Fibroblast of the conjunctiva (primary cell): ENCODE measurements at places on chromosomes 13 and 19.
A peak's percentile ranks its signal among the peaks of the same experiment; 100 is the strongest.

GRCh38 chr13:36362914-36363313, 16.7 kb upstream of the SPART start:
- DNase-seq = no peak

GRCh38 chr13:36553491-36553890, 120.3 kb upstream of the SERTM1 start:
- DNase-seq = no peak

GRCh38 chr13:63629591-63629990, 2213.9 kb upstream of the PCDH20 start:
- no peak for DNase-seq

GRCh38 chr13:34430294-34430693, 511.8 kb upstream of the NBEA start:
- DNase-seq = no peak

DNA sequence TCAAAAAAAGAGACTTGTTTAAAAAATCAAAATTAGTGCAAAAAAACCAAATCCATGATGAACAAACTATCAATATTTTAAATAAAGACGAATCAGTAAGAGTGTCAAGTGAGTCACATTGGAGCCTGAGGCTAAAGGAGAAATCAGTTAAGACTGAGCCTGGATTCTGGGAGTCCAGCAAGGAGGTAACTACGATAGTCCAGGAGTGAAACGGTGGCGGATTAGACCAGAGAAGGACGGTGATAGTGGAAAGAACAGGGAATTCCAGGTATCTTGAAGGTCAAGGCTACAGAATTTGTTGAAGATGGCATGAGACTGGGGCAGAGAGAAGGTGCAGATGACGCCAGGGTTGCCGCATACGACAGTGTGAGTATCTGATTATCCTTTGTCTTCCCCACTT, 7.0 kb upstream of the NPAS1 start:
- no peak for DNase-seq

GRCh38 chr19:41189425-41190065, 3.5 kb upstream of the CYP2S1 start:
- DNase-seq = no peak

- no peak for DNase-seq
Measured at GRCh38 chr19:30824809-30825208, 452.6 kb downstream of the ZNF536 start.

- no peak for DNase-seq
Measured at GRCh38 chr13:101916775-101917474, 464.4 kb downstream of the ITGBL1 start.

GRCh38 chr13:40626561-40626960, 39.9 kb downstream of the FOXO1 start:
- DNase-seq = no peak

- no peak for DNase-seq
Measured at GRCh38 chr13:62653371-62653770, 1237.7 kb upstream of the PCDH20 start.

DNA sequence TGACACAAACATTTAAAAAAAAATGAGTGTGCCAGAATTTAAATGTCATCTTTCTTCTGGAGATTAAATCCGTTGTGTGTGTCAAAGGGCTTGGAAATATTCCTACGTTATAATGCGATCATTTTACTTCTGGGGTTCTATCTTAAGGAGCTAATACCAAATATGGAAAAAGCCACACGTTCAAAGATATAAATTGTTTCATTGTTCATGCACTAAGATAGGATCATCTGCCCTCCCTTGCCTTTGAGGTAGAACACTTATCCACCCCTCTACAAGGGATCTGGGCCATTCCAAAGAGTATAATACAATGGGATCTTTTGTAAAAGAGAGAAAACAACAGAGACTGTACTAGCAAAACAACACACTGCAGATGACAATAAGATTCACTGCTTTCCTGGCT, 64.9 kb downstream of the ANKRD10 start:
- DNase-seq = no peak

GRCh38 chr13:89865164-89866064, 1482.1 kb upstream of the MIR17HG start:
- no peak for DNase-seq

GRCh38 chr19:9165261-9165660, 13.5 kb upstream of the OR7D2 start:
- DNase-seq = no peak

- DNase-seq = no peak
Measured at GRCh38 chr19:51810223-51810622, 15.3 kb downstream of the FPR3 start.

- no peak for DNase-seq
Measured at GRCh38 chr13:83980331-83980730, 98.1 kb upstream of the SLITRK1 start.

GRCh38 chr19:29533578-29534544, 8.1 kb downstream of the VSTM2B start:
- DNase-seq = no peak

- peak; percentile 78 for DNase-seq
Measured at GRCh38 chr19:16382775-16383543, 58.3 kb downstream of the KLF2 start.

GRCh38 chr19:47430041-47430802, 10.9 kb upstream of the MEIS3 start:
- DNase-seq = no peak

GRCh38 chr13:19185086-19185864, 3.7 kb upstream of the TUBA3C start:
- DNase-seq = no peak

GRCh38 chr13:42110410-42111155, 62.1 kb downstream of the DGKH start:
- peak; percentile 68 for DNase-seq

GRCh38 chr13:87058786-87059329, 612.3 kb upstream of the SLITRK5 start:
- DNase-seq = no peak

GRCh38 chr13:113245849-113246796, 36.7 kb downstream of the CUL4A start:
- no peak for DNase-seq

DNA sequence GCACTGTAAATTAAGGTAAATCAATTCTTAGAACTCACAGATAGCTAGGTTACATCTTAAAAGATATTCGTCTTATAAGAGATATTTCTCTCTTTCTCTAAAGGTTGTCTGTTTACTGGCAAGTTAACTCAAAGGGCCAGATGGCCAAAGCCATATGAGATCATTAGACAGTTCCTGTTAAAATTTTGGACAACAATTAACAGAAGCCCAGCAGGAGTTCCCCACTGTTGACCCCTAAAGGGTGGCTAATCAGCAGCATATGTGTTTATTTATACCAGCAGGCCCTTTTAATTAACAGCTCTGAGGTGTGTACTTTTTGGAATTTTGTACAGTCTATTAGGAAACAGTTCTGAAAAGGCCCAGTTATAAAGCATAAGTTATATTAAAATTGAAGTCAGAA, 245.8 kb downstream of the LIG4 start:
- no peak for DNase-seq

- DNase-seq = no peak
Measured at GRCh38 chr19:30283556-30283955, 88.6 kb upstream of the ZNF536 start.

- DNase-seq = no peak
Measured at GRCh38 chr13:38399535-38399934, 49.9 kb downstream of the UFM1 start.

DNA sequence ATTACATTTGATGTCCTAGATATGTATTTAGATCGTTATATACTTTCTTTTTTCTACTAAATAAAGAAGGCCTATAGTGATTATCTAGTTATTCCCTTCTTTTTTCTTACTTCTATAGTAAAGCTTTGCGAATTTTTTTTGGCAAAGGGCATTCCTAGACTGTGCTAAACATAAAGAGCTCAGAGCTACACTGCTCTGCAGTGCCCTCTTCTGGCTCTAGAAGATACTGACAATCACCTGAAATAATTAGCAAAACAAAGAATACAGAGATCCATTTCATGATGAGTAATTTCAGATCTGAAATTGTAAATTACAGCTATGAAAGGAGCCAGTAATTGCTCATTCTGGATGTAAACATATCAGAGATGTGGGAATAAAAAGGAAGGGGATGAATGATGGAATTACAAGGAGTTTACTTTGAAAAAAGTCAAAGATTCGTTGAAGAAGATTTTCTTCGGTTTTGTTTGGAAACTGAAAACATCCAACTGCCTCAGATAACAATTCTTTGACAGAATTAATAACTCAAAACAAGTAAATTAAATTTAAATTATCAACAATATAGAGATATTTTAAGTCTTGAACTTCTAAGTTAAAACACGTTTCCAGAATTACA, 288.5 kb downstream of the NALCN start:
- peak; percentile 31 for DNase-seq

DNA sequence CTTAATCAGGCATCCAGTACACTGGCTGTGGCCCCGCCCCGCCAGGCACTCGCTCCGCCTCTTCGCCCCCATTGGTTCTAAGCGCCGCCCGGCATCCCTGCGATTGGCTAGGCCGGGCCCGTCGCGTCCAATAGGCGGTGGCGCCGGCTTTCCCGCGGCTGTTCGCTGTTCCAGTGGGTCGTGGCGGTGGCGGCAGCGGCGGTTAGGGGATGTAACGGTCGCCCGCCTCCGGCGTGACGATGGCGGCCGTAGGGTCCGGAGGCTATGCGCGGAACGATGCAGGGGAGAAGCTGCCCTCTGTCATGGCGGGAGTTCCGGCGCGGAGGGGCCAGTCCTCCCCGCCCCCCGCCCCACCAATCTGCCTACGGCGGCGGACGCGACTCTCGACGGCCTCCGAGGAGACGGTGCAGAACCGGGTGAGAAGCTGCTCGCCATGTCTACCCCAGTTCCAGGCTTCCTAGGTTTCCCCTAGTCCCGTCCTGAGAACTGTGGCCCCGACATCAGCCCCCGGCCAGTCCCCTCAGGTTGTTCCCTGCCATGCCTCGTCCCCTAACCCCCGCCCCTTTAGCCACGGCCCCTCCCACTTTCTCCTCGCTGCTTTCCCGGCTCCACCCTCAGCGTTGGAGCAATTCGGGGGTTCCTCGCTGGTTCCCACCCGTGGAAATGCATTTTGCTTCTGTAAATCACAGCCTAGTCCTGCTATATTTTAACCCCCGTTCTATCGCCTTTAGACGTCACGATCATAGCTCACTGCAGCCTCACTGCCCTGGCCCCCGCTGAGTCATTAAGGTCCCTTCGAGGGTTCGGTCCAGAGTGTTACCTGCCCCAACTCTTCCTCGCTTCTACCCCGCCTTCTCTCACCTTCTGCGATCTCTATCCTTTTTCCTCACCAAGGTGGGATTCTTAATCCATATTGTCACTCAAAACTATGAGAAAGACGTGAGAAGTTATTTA, at the start of gene WDR62:
WDR62 (plus strand) TSS at position 165 of the 954 bp plus-strand sequence; CDS start at position 240, 75 bp downstream.
- DNase-seq = no peak

DNA sequence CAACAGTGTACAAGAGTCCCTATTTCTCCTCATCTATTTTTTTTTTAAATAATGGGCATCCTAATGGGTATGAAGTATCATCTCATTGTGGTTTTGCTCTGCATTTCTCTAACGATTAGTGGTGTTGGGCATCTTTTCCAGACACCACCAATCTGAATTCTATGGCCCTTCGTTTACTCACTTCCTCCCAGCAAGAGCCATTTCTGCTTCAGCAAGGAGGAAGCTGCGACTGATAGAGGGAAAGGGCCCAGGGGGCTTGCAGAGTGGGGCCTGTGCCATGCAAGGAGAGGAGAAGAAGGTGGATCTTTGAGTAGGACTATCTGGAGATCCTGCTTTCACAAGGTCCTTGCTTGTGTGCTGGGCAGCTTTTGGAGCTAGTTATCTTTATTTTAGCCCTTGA, 58.0 kb downstream of the USPL1 start:
- no peak for DNase-seq

GRCh38 chr13:24357756-24358155, 48.4 kb downstream of the C1QTNF9 start:
- no peak for DNase-seq

DNA sequence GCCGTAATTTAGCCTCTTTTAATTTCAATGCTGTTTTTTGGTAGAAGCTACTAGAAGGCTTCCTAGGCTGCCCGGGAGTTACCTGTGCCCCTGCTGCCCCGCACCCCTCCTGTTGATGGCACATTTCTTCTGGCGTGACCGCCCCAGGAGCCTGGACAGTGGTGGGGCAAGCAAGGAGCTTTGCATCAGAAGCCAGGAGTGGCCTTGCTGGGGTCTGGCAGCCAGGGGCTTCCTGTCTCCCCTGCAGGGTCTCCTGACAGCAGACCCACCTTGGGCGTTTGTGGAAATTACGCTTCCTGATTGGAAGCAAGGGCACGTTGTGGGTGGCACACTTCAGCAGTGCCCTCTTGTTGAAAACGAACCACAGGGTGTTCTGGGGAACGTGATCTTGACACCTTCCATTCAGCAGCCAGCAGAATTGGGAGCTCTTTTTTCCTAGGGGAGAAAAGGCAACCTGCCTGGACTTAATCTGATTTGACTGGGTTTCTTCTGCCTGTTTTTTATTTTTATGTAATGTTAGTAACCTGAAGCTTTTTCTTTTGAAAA, 90.0 kb upstream of the TEX29 start:
- no peak for DNase-seq

GRCh38 chr13:66138172-66138811, 1091.8 kb downstream of the PCDH9 start:
- no peak for DNase-seq

GRCh38 chr19:5691822-5692722, 2.0 kb downstream of the RPL36 start:
- no peak for DNase-seq

DNA sequence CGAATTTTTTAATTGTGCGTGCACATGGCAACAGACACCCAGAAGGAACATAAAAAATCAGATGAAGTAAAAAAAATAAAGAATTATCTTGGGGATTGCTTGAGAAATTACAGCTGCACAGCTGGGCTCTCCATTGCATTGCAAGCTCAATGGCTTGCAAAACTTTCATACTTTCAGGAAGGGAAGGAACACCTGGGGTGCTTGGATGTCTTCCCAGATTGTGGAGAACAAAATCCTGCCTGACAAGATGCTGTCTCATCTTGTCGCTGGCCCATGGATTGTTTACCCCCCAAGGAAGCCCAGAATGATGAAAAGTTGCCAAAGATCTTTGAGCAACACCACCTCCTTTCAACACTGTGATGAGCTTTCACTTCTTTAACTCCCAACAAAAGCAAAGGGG, 11.0 kb upstream of the CASP14 start:
- DNase-seq = no peak

- peak; percentile 50 for DNase-seq
Measured at GRCh38 chr19:58519087-58519354, 589 bp downstream of the ZBTB45 start.

- no peak for DNase-seq
Measured at GRCh38 chr19:19271828-19272599, 1.1 kb downstream of the TM6SF2 start.

GRCh38 chr19:1058112-1058511, 8.9 kb upstream of the ARHGAP45 start:
- DNase-seq = no peak

- no peak for DNase-seq
Measured at GRCh38 chr13:44048326-44048725, 168.6 kb downstream of the LACC1 start.

DNA sequence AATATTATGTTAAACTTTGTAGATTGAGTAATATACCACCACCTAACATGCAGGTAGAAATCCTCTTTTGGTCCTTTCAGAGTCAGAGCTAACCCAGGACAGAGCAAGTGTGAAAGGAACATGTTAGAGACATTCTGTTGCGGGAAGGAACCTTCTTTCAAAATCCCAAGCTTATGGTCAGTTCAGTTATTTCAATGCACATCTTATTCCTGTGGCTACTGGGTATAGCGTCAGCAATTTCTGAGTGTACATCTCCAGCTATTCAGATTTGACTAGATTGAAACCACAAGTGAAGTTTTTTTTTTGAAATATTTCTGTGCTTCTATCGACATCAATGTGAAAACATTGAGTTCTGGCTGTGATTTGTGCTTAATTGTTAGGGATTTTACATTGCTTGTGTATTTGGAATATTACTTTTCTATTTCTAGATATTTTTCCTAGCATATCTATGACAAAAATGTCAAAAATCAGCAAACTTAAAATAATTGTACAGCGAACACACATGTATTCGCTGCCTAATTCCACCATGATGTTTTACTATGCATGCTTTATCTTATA, 165.3 kb downstream of the LMO7 start:
- no peak for DNase-seq
